Right cardiac atrium (tissue), 5 donors: ENCODE measurements at places on chromosomes 4 and X.

GRCh38 chr4:158837527-158838141 is 68.8 kb downstream of the FNIP2 start:
- no peak for DNase-seq

- DNase-seq = no peak
Observed at GRCh38 chr4:184423003-184423686, 51.2 kb downstream of the IRF2 start.

DNA sequence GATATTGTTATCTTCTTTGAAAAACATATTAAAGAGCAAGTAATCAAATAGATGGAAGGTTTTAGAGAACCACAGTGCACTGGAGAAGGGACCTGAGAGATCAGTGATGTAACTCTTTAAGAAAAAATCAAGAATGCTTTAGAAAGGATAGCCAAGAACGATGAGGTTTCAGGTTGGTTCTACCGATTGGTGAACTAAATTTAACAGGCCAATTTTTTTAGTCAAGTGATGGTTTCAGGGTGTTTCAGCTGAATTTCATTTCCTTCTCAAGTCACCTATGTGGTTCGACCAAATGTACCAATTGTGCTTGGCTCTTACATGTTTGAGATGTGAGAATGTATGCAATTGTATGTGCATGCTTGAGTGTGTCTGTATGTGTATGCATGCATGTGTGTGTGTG is 26.5 kb downstream of the HS3ST1 start:
- DNase-seq = no peak

GRCh38 chrX:23435575-23435974 is 100.9 kb downstream of the PTCHD1 start:
- DNase-seq = no peak

DNA sequence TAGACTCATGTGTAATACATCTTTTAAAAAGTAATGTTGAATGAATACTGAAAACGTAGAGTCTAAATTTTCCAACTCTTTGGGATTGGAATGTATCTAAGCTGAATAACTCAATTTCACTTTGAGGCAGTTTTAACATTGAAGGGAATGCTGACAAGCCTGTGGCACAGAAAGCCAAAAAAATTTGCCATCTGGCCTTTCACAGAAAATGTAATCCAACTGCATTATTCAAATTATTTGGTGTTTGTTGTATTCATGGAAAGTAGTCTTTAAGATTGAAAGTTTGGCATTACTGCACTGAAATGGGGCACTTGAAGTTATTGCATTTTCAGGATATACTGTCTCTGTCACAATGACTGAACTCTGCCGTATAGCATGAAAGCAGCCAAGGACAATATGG is 186.9 kb downstream of the FRMPD4 start:
- DNase-seq = no peak
